LHCN-M2 (cell line): ENCODE measurements at places on chromosomes 11 and 22. TPM values are rescaled to one million over a fixed set of nuclear protein-coding genes. Genes with fewer than 3 reads are reported as not detected.

Gene CHRM1
- not detected in 2 replicates for total RNA-seq

DNA sequence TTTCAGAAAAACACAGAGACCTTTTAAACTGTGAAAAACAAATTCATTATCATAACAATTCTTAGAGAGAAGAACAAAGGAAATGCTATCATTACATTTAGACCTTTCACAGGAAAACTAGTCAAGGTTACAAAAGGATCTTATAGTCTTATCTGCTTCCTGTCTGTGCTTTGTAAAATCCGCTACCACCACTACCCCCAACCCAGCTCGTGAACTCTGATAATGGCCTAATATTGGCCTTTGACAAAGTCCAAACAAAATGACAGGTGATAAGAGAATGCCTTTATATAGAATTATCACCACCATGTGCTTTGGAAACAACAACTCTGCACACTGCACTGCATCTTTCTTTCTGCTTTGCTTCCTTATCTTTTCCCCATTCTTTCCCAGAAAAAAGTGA, 272.5 kb downstream of the SBF2 start:
- DNase-seq = no peak

Gene SYCE3
- total RNA-seq = not detected in 2 replicates

DNA sequence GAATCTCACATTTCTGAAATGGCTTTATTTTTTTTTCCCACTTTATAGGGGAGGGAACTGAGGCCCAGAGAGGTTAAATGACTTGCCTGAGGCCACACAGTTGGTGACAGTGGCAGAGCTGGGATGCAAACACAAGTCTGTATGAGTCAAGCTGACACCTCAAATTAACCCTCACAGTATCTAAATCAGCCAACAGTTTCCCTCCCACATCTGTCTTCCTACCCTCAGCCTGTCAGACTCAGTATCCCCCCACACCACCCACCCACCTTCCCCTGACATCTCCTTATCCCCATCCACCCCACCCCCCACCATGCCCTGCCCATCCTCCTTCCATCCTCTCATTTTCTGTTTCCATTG, 95.2 kb downstream of the TP53I11 start:
- DNase-seq = no peak

DNA sequence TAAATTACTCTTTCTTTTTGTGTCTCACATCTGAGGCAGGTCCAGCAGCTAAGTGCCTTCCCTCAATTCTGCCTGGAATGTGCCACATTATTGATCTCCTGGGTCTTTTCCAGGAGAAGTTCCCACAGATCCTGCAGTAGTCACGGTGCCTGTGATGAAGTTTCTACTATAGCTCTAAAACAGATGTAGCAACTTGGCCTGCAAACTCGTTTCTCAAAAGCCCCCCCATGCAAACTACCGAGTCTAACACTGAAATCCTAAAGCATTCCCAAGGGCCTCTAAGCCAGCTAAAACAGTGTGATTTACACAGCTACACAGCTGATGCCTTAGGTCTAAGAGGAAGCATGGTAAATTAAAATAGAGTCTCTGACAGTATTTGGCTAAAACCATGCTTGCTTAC, 54.3 kb downstream of the DDI1 start:
- no peak for DNase-seq

- DNase-seq = peak; percentile 13
Measured at GRCh38 chr11:123143921-123144320, 51.1 kb downstream of the CLMP start.

Gene MMP7
- 1.3 and 1.4 TPM in 2 replicates for total RNA-seq

DNA sequence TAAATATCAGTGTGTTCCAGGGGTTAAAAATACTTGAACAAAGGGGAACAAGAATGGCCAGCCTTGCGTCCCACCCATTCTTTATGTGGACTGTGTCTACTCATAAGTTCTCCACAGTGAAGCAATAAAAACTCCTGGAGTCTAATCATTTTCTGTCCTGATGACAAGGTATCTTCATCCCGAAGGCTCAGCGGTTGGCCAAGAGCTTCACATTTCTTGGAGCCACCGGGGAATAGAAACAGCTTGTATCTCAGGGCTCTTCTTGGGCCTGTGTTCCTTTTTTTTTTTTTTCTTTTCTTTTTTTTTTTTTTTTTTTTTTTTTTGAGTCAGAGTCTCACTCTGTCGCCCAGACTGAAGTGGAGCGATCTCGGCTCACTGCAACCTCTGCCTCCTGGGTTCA, 36.8 kb upstream of the ADORA2A start:
- DNase-seq = no peak

GRCh38 chr11:43508511-43508918, 149.8 kb downstream of the TTC17 start:
- peak; percentile 41 for DNase-seq

DNA sequence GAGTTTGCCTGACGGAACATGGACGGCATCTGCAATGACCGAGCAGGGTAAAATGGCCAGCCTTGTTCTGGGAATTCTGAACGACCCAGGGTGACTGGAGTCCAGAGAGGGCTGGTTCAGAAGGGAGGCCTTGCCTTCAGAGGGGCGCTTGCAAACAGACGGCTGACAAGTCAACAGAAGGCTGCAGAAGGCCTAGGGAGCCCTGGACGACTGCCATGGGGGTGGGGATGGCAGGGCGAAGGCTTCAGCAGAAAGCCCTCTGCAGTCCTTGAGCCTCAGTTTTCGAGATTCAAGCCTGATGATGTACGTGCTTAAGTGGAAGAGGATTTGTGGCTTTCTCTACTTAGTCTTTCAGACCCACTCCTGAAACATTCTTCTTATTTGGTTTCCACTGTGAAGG, 117.1 kb upstream of the TBCEL start:
- DNase-seq = no peak

Gene KCNK4
- total RNA-seq = not detected in 2 replicates

Gene SLC16A8
- total RNA-seq = not detected in 2 replicates

Gene GAL3ST3
- not detected in 2 replicates for total RNA-seq

- no peak for DNase-seq
Measured at GRCh38 chr22:44935724-44936123, 74.1 kb downstream of the PHF21B start.

- DNase-seq = no peak
Measured at GRCh38 chr11:111912535-111912934, at the start of gene HSPB2. Gene HSPB2, plus strand, starts transcription at chr11:111912734. Its CDS starts 96 bp downstream, at chr11:111912830.

DNA sequence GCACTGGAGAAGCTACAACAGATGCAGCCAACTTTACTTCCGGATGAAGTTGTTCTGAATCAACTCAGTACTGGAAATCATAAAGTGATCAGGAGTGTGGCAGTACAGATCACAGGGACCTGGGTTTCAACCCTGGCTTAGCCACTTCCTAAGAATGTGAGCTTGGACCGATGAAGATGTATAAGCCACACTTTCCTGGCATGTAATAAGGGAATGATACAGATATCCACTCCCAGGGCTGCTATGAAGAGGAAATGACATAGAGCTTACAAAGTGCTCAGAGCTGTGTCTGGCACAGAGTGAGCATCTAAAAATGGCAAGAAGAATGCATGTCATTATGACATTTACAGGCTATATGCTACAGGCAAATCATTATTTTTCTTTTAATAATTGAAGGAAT, 378.7 kb downstream of the NTM start:
- DNase-seq = peak; percentile 77

- peak; percentile 71 for DNase-seq
Measured at GRCh38 chr11:59680287-59681154, 11.7 kb upstream of the PATL1 start.

- DNase-seq = peak; percentile 55
Measured at GRCh38 chr11:13772223-13773046, 104.0 kb downstream of the FAR1 start.

Gene APOC3
- total RNA-seq = not detected in 2 replicates

DNA sequence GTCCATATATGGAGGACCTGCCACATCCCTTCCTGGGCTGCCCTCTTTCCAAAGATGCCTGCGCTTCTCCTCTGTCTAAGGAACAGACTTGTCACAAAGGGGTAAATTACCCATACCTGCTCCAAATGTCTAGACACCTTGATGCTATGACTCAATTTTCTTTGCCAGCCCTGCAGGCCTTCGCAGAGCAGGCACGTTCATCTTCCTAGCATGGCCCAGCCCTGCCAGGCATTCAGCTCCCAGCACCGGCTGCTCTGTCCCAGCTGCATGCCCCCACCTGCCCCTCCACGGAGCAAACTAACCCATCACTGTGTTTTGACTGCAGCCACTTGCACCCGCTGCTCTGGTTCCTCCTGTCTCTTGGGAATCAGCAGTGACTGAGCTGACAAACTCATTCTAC, 526.1 kb downstream of the MIAT start:
- DNase-seq = no peak

Gene CCDC87
- total RNA-seq = 0.34 and 0.51 TPM in 2 replicates

Gene OR5B21
- not detected in 2 replicates for total RNA-seq

- peak; percentile 72 for DNase-seq
Measured at GRCh38 chr11:7892840-7893254, 38.2 kb downstream of the OR10A6 start.

- peak; percentile 69 for DNase-seq
Measured at GRCh38 chr11:128501632-128502549, 85.5 kb downstream of the ETS1 start.

GRCh38 chr11:126938718-126939117, 61.9 kb downstream of the KIRREL3 start:
- DNase-seq = no peak

- no peak for DNase-seq
Measured at GRCh38 chr11:122204206-122204605, 88.2 kb upstream of the BLID start.
